ENCODE measurements at places on chromosomes 3 and 15.

DNA sequence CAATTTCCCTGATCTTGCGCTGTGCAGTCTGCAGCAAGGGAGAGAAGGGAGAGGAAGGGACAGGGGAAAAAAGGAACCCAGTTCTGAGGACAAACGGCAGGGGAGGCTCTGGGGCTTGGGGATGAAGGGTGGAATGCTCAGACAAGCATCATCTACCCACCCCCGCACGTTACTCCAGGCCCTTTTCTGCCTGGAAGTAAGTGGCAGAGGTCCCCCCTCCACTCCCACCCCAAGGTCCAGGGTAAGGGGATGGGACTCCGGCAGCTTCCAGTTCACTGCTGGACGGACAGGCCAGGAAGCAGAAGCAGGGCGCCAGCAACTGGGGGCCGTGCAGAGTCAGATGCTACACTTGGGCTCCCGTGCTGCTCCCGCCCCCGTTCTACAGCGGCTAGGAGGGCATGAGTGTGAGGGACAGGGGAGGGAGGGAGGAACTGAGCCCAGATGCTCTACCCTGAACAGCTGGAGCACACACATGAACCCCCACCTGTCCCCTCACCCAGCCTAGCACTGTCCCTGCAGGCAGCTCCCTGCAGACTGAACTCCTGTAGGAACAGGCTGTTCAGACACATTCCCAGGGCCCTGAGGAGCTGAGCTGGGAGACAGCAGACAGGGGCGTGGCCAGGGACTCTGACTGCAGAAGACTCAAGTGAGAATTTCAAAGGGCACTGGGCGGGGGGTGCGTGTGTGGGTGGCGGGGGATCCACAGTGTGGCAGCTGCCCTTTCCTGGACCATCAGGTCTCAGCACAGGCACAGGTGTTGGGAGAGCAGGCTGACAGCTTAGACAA is 59.7 kb downstream of the SENP2 start:
- no peak for DNase-seq

GRCh38 chr15:59501597-59501996 is 63.6 kb downstream of the FAM81A start:
- DNase-seq = no peak

DNA sequence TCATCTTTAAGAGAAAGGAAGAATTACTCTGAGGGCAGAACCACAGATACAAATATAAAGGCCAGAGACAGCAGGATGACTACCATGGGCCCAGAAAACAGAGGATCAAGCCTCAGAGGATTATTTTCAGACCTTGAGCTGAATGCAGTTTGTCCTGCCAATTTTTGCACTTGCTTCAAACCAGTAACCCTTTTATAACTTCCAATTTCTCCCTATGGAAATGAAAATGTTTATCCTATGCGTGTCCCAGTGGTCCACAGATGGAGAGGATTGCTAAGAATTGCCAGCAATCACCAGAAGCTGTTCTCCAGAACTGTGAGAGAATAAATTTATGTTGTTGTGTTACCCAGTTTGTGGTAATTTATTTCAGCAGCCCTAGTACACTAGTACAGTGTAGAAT is 26.4 kb upstream of the MME start:
- DNase-seq = no peak

DNA sequence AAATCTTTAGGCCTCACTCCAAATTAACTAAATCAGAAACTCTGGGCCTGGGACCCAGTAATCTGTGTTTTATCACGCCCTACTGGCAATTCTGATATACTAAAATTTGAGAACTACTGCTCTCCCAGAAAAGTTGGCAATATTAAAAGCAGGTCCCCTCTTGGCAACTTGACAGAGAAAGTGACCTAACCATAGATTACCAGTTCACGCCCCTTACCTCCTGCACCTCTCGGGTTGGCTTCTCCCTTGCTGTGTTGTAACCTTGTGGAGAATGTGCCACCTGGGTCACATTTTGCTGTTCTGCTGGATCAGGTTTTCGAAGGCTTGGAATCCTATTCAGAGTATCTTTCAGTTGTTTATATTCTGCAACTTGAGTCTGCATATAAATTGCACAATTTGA is 59.1 kb downstream of the GOLIM4 start:
- DNase-seq = no peak

GRCh38 chr15:101573951-101574350 is 78.2 kb downstream of the TM2D3 start:
- no peak for DNase-seq

- DNase-seq = no peak
These were observed 11.7 kb downstream of the EXD1 start for GRCh38 chr15:41218851-41219250.

DNA sequence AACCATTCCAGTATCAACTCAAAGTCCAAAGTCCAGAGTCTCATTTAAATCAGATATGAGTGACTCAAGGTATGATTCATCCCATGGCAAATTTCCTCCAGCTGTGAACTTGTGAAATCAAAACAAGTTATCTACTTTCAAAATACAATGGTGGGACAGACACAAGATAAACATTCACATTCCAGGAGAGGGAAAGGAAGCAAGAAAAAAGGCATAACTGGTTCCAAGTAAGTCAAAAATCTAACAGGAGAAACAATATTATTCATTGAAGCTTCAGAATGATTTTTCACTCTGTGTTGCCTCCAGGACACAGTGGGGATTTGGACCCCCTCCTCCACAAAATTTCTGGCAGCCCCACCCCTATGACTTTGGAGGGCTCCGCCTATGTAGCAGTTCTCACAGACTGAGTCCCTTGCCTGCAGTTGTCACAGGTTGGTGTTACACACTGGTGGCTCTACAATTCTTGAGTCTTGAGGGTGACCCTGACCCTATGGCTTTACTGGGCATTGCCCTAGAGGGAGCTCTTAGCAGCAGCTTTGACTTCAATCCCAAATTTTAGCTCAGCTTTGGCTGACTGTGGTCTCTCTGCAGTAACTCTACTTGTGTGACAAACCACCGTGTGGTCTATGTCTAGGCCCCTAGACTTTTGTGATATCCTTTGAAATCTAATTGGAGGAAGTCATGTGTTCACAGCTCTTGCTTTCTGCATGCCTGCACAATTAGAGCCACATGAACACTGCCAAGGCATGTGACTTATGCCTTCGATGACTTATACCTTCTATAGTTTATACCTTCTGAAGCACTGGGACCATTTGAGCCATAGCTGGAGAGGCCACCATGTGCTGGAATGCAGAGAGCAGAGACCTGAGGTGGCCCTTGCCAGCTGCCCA is 644.2 kb downstream of the GRM7 start:
- no peak for DNase-seq

- no peak for DNase-seq
These were observed 48.3 kb upstream of the IREB2 start for GRCh38 chr15:78389738-78390137.

DNA sequence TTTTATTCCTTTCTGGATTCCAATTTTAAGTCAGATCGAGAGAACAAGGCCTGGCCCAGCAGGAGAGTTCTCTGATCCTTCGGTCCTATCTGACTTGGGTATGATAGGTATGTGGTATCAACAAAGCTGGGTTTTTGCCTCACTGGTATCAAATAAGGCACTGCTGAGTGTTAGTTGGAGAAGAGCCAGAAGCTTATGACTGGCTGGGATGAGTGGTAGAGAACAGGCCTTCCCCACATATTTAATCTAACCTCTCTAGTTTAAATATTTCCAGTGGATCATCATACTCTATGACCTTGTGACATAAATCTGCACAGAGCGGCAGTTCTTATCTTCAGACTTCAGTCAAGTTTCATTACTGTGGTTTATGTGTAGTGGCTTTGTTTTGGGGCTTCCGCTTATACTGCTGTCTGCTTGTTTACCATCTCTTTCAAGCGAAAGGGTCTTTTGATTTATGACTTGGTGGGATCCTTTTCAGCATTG is 164.5 kb downstream of the PTPRG start:
- no peak for DNase-seq

- no peak for DNase-seq
These were observed 2.9 kb downstream of the FMN1 start for GRCh38 chr15:33191591-33191990.

GRCh38 chr3:37093481-37093880 is 80.9 kb downstream of the LRRFIP2 start:
- no peak for DNase-seq

DNA sequence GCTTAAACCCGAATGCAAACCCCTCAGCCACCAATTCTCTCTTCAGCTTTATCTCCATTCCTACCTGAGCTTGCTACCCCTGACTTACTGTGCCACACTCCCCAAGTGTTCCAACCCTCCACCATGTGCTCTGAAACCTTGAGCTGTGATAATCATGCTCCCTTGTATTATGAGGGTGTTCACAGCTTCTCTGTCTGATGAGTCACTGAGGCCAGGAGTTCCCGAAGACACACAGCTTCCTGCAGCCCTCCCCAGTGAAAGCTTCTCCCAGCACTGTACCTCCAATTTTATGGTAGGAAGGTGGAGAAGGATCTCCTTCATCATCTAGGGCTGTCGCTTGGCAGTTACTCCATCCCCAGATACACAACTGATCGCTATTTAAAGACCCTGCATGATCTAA is 24.9 kb downstream of the STAC start:
- DNase-seq = no peak

DNA sequence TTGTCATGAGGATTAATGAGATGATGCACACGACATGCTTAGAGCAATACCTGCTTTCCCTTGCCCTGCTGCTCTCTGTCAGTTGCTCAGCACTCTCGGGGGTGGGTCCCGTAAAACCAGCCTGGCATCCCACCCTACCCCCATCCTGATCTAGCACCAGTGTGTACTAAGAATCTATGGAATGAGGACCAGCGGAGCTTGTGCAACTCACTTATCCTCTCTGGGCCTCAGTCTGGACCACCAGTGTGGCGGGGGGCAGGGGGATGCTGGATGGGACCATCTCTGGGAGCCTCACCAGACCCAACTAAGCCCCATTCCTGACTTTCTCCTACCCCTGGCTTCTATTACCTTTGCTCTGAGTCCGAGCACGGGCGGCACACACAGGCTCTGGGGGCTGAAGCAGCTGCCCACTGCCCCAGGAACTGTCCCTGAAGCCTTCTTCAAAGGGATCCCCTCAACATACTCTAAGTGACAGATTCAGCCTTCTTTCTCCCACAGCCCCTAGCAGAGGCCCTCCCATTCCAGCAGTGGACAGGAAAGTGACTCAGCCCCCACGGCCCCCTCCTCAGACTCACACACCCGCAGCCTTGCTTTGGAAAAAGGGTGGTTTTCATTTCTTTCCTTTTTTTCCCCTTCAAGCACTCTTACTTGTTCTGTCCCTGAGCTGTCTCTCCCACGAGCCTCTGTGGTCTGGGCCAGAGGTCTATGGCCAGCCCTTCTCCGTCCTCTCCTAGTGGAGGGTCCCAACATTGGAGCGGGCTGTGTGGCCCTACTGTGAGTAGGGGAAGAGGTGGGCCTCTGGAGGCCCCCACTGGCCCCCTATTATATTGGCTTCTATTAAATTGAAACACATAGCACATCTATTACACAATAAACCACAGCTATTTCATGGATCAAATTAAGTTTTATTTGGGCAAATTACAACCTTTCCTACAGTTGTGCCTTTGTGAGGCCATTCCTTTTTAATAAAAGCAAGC is 100.3 kb downstream of the SMAD6 start:
- DNase-seq = no peak

- DNase-seq = no peak
These were observed 6.4 kb downstream of the C3orf52 start for GRCh38 chr3:112092496-112093179.

DNA sequence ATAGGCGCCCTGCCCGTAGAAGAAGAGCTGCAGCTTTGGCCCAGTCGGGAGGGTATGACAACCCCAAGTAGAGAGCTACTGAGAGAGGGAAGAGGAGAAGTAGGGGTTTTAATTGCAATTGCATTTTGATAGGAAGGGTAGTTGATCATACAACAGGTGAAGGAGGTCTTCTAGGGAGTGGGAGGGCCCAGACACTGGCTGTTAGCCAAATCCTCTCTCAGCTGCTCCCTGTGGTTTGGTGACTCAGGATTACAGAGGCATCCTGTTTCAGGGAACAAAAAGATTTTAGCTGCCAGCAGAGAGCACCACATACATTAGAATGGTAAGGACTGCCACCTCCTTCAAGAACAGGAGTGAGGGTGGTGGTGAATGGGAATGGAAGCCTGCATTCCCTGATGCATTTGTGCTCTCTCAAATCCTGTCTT is 408.9 kb upstream of the THBS1 start:
- DNase-seq = peak; percentile 1

- DNase-seq = peak; percentile 66
These were observed 35.8 kb downstream of the TKT start for GRCh38 chr3:53219895-53220483.

- no peak for DNase-seq
These were observed 497.9 kb upstream of the ARPP21 start for GRCh38 chr3:35141406-35141805.

DNA sequence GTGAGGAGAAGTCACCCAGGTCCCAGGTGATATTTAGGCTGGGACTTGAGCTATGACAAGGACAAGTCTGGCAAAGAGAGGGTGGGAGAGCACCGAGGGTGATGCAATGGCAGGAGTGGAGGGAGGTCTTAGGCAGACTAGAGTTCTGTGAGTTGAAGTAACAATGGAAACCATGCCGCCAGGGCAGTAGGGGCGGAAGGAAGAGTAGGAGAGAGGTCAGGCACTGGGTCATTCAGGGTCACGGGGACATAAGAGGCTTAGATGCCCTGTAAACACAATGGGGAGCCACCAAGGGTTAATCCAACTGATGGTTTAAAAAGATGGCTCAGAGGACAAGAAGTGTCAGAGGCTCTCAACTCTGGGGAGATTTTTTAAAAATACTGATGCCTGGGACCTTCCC is 199.7 kb upstream of the LRTM1 start:
- no peak for DNase-seq

DNA sequence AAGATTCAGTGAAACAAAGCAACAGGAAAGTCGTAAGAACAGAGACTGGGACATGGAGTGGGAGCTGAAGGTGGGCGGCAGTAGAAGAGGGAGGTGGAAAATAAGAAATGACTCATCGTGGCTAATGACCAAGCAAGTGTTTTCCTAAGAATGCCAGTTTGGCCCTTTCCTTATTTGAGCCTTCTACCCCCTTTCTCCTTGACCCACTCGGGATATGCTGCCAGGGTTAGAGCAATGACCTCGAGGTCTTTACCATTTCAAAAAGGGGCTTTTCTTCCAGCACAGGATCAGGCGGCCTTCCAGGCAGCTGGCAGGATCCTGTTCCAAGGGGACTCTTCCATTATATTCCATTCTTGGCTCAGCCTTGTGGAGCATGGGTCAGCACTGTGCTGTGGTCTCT is 241.1 kb downstream of the RYR3 start:
- no peak for DNase-seq

DNA sequence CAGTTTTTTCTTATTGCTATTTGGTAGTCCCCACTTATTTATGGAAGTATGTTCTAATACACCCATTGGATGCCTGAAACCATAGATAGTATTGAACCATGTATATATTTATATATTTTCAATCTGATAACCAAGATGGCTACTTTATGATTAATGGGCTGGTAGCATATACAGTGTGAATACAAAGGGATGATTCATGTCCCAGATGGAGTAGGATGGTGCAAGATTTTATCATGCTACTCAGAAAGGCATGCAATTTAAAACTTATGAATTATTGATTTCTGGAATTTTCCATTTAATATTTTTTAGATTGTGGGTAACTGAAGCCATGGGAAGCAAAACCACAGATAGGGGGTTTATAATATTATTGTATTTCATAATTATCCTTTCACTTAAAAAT is 35.2 kb downstream of the AP4E1 start:
- no peak for DNase-seq
